ENCODE measurements at places on chromosomes 6 and 20.

- H3K4me1 ChIP-seq: peaks cover 19% of the 10 kb centered on the region
- DNase-seq: no peak
- H3K36me3 ChIP-seq: peaks cover 6% of the 10 kb centered on the region
- H3K27me3 ChIP-seq: no peaks in the 10 kb centered on the region
- no peak overlapping the region for H3K4me3 ChIP-seq
Observed at GRCh38 chr6:2839982-2840748, 1.5 kb downstream of the SERPINB1 start.

GRCh38 chr6:43738267-43738676, 31.7 kb upstream of the VEGFA start:
- no peak overlapping the region for H3K27ac ChIP-seq
- H3K36me3 ChIP-seq: no peaks in the 10 kb centered on the region
- no peaks in the 10 kb centered on the region for H3K27me3 ChIP-seq
- H3K4me1 ChIP-seq: peaks cover 5% of the 10 kb centered on the region

DNA sequence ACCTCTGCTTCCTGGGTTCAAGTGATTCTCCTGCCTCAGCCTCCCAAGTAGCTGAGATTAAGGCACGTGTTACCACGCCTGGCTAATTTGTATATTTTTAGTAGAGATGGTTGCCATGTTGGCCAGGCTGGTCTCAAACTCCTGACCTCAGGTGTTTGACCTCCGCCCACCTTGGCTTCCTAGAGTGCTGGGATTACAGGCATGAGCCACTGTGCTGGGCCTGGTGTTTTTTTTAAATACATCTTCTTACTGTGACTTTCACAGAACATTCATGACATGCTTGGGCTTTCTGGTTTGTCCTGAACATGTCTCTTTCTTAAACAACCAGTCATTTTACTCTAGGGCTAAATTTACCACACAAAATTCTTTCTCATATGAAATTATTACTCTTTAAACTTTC, 34.7 kb upstream of the FAM8A1 start:
- no peak overlapping the region for H3K4me3 ChIP-seq
- DNase-seq: no peak

DNA sequence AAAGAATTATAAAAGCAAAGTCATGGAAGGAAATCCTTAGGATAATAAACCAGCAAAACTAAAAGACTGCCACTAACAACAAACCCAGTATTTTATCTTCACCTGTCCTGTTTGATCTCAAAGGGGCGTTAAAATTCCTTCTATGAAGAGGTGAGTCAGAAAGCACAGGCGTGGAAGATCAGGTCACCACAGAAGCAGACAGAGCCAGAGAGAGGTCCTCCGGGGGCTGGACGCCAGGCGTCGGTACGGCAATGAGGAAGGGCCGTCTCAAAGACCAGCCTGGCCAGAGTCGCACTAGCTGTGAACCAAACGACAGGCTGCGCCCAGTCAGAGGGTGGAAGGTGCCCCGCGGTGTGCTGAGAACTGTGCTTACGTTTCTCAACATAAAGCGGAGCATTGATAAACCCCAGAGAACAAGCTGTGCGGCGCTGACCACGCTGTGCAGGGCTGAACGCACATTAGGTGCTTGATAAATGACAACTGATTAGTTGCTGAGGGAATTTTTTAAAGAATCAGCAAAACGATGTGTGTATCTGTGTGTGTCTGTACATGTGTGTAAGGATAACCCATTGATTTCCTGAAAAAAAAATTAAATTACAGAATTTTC, 85.6 kb downstream of the RNASET2 start:
- no peaks in the 10 kb centered on the region for H3K4me1 ChIP-seq
- H3K27me3 ChIP-seq: peaks cover 4% of the 10 kb centered on the region
- no peak overlapping the region for H3K27ac ChIP-seq
- no peaks in the 10 kb centered on the region for H3K36me3 ChIP-seq
- no peak overlapping the region for H3K4me3 ChIP-seq
- DNase-seq: no peak

GRCh38 chr6:170208651-170209353, 82.1 kb downstream of the DLL1 start:
- DNase-seq: no peak
- H3K4me1 ChIP-seq: no peaks in the 10 kb centered on the region

DNA sequence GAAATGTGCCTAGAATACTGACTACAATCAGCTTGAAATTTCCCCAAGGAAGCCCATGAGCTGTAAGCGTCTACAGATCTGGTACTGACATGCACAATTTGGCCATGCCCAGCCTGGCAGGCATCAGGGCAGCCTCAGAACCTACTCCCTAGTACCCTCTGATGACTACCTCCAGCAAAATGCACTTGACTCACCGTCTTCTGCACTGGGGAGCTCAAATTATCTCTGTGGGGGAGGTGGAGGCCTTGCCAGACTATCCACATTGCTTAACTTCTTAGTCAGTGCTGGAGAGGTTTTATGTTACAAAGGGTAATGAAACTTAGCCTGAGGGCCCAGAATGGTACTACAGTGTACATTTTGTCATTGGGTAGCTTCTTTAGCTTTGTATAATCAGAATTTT, 126.0 kb upstream of the ADGRF1 start:
- peak; percentile 93 for DNase-seq
- H3K27ac ChIP-seq: peak overlapping the region; percentile 81
- no peaks in the 10 kb centered on the region for H3K27me3 ChIP-seq
- H3K36me3 ChIP-seq: no peaks in the 10 kb centered on the region
- H3K4me3 ChIP-seq: no peak overlapping the region
